ENCODE measurements at places on chromosomes 1 and 21.

GRCh38 chr21:38133240-38133639 is 123.6 kb upstream of the KCNJ15 start:
- DNase-seq, result no peak

- DNase-seq, result no peak
Observed at GRCh38 chr1:178188306-178188705, 94.4 kb downstream of the RASAL2 start.

DNA sequence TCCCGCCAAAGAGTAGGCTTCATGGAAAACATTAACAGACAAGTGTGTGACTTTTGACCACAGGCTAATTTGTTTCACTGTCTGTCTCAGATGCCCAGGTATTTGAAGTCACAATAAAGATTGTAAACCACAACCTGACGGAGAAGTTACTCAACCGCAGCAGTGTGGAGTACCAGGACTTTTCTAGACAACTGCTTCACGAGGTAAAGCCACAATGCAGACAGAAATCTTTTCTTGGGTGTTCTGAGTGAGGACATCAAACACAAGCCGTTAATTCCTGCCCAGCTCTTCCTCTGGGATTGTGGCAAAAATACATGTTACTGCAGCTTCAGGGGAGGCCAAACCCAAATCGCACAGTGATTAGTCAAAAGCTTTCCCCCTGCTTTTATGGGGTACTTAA is 31.0 kb downstream of the UMODL1 start:
- DNase-seq, result no peak

GRCh38 chr1:3312898-3313575 is 141.4 kb upstream of the ARHGEF16 start:
- peak; percentile 84 for DNase-seq

- no peak for DNase-seq
Observed at GRCh38 chr1:11462224-11462923, 16.6 kb upstream of the DISP3 start.

DNA sequence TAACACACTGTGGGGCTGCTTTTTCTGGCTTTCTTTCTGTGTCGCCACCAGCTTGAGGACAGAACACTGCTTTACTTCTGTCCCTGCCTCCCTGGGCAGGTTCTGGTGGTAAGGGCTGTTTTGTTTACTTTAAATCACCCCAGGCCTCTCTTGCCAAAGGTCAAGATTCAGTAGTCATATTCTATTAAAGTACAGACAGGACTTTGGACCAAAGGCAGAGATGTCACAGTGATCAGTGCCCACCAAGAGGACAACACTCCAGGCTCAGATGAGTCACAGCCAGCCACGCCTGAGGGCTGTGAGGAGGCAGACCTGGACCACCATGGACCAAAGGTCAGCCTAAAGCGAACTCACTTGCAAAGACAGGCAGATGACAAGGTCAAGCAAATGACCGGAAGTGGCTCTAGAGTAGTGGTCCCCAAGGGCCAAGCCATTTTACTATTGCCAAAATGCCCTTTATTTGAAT is 200.0 kb downstream of the RHOU start:
- no peak for DNase-seq

GRCh38 chr1:2523191-2523890 is 3.1 kb downstream of the PANK4 start:
- DNase-seq, result no peak

DNA sequence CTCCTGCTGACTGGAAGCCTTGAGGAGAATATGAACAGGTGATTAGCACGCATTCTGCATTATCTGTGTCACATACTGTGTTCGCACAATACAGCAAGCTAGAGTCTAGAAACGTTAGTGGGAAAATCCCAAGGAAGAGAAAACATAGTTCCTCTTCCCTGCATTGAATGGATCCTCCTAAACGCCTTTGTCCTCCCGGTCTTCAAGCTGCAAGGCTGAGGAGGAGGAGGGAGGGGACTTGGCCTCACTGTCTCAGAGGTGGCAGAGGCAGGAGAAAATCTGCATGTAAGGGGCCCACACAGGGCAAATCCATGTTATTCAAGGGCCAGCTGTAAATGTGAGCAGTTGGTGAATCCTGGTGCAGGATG is 34.4 kb downstream of the WNT9A start:
- DNase-seq, result peak; percentile 9

GRCh38 chr1:228075801-228076271 is 6.7 kb upstream of the ARF1 start:
- DNase-seq, result no peak

DNA sequence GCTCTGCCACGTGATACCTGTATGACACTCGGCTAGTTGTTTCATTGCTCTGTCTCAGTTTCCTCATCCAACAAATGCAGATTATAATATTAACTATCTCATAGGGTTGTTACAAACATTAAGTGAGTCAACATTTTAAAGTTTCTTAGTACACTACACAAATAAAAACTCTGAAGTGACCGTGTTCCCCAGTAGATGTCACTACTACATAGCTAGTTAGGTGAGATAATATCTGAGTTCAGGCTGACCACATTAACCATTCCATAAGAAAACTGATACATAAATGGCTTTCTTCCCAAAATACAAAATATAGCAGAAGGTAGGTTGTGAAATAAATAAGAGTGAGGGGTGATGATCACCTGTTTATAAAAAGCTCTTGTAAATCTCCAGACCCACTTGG is 214.1 kb downstream of the NUF2 start:
- DNase-seq, result no peak

- DNase-seq, result no peak
Observed at GRCh38 chr1:248923352-248924338, 17.6 kb downstream of the PGBD2 start.

DNA sequence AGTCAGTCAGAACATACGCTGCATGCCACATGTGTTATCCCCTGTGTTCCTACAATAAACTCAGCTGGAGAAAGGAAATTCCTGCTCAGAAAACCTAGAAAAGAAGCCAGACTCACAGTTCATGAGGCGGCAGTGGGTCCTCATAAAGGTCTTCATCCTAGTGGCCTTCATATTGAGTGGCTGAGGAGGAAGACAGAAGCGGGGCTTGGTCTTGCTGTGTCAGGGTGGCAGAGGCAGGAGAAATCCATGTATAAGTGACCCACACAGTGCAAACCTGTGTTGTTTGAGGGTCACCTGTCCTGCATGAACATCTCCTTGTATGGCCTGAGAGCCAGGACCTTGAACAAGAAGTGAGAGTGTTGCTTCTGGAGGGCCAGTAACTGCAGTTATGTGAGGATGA is 4.0 kb upstream of the WNT3A start:
- no peak for DNase-seq

Measured in 8988T (cell line).